GM23248 (cell line): ENCODE measurements at places on chromosomes 16 and 17. TPM values are rescaled to one million over a fixed set of nuclear protein-coding genes. Genes with fewer than 3 reads are reported as not detected.

Gene OR1F1
- not detected in 2 replicates for polyA plus RNA-seq

Gene PRSS27
- 0.68 and 0.80 TPM in 2 replicates for polyA plus RNA-seq

Gene ABCC11
- 0.23 and 0.29 TPM in 2 replicates for polyA plus RNA-seq

Gene OR2C1
- polyA plus RNA-seq: 0.27 TPM in 1 of 2 replicates, not detected in the other

Gene KLHL11
- polyA plus RNA-seq: 12.5 and 12.8 TPM in 2 replicates

Gene PIPOX
- not detected in 2 replicates for polyA plus RNA-seq

Gene KRT17
- polyA plus RNA-seq: 1.4 and 1.8 TPM in 2 replicates

GRCh38 chr16:71526111-71526631 lies at the start of gene CHST4:
Gene CHST4, plus strand, starts transcription at chr16:71526426. Its CDS starts 10,252 bp downstream, at chr16:71536678.
- H3K36me3 ChIP-seq: no peaks in the 10 kb centered on the region
- no peaks in the 10 kb centered on the region for H3K27me3 ChIP-seq
- DNase-seq: peak; percentile 77
- H3K4me1 ChIP-seq: peaks cover 11% of the 10 kb centered on the region
- H3K27ac ChIP-seq: no peak within 1 kb of the TSS

DNA sequence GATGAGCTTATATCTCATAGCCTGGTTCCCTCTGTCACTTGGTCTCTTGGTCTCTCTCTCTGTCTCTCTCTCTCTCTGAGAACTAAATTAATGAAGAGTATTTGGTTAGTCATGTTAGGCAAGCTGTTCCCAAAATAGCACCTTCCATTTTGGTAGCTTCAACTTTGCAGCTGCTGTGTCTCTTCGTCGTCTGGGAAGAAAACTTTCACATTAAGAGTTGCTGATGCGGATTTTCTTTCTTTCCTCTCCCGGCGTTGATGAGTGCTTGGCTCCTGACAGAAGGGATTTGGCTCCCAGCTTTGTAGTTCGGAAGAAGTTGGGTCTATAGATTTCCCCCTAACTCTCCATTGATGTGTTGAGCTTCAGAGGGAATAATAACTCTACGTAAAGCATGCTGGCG lies at the start of gene RBFOX1:
Gene RBFOX1, plus strand, starts transcription at position 235 of the 400 bp plus-strand sequence.
- no peaks in the 10 kb centered on the region for H3K27me3 ChIP-seq
- no peak for DNase-seq
- no peaks in the 10 kb centered on the region for H3K4me1 ChIP-seq
- H3K36me3 ChIP-seq: no peaks in the 10 kb centered on the region

GRCh38 chr16:18803569-18804462 lies 2.5 kb upstream of the ARL6IP1 start:
- peak; percentile 65 for DNase-seq
- peaks cover 25% of the 10 kb centered on the region for H3K36me3 ChIP-seq
- H3K27ac ChIP-seq: peak overlapping the region; percentile 62
- peaks cover 36% of the 10 kb centered on the region for H3K4me1 ChIP-seq
- no peaks in the 10 kb centered on the region for H3K27me3 ChIP-seq

- H3K36me3 ChIP-seq: no peaks in the 10 kb centered on the region
- no peak overlapping the region for H3K27ac ChIP-seq
- no peaks in the 10 kb centered on the region for H3K4me1 ChIP-seq
- H3K4me3 ChIP-seq: no peak overlapping the region
- no peaks in the 10 kb centered on the region for H3K27me3 ChIP-seq
Measured at GRCh38 chr17:5830921-5831320, 239.3 kb upstream of the WSCD1 start.

DNA sequence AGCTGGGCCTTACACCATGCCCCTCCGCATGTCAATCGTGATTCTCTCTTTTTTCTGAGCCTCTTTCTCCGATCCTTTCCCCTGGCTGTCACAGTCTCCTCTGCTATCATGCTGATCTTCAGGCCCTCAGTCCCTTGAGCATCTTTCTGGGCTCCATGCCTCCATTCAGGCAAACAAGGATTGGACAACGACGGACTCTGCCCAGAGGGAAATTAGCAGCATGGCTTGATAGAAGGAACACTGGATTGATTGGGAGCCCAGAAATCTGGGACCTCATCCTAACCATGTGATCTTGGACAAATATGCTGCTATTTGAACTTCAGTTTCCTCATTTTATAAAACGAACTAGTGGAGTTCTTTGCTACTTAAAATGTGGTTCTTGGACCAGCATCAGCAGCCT lies 19.6 kb upstream of the PHF12 start:
- H3K27ac ChIP-seq: no peak overlapping the region
- no peak for DNase-seq
- peaks cover 11% of the 10 kb centered on the region; the same call in 1 of the 2 replicates for H3K4me1 ChIP-seq
- peaks cover 10% of the 10 kb centered on the region; the same call in 1 of the 2 replicates for H3K27me3 ChIP-seq
- no peak overlapping the region for H3K4me3 ChIP-seq

DNA sequence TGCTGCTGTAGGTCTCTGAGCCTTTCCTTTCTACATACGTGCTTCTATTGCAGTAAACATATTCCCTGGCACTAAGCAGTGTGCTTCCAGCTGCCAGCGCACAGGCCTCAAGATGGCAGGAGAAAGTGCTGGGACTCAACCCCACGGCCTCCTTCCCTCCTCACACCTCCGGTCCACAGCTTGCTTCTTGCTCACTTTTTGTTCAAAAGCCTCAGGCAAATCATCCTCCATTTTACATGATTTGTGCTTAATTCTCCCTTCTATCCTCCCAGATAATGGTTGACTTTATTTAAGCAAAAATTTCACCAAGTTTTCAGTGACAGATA lies 5.4 kb downstream of the CDK5R1 start:
- H3K4me3 ChIP-seq: no peak overlapping the region
- no peak for DNase-seq
- H3K27ac ChIP-seq: no peak overlapping the region
- no peaks in the 10 kb centered on the region for H3K36me3 ChIP-seq

DNA sequence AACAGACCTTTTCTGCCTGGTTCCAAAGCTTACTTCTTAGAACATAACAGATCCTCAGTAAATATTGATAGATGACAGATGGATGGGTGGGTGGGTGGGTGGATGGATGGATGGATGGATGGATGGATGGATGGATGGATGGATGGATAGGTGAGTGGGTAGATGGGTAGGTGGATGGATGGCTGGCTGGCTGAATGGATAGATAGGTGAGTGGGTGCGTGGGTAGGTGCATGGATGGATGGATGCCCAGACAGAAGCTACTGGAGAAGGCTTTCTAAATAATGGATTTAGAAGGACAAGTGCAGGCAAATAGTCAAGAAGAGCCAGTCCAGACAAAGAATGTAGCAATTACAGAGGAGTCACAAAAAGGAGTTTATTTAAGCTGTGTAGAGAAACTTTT lies 19.6 kb downstream of the SCNN1G start:
- H3K27me3 ChIP-seq: no peaks in the 10 kb centered on the region
- no peak overlapping the region for H3K27ac ChIP-seq
- no peak for DNase-seq
- no peaks in the 10 kb centered on the region for H3K36me3 ChIP-seq
- H3K4me1 ChIP-seq: no peaks in the 10 kb centered on the region

DNA sequence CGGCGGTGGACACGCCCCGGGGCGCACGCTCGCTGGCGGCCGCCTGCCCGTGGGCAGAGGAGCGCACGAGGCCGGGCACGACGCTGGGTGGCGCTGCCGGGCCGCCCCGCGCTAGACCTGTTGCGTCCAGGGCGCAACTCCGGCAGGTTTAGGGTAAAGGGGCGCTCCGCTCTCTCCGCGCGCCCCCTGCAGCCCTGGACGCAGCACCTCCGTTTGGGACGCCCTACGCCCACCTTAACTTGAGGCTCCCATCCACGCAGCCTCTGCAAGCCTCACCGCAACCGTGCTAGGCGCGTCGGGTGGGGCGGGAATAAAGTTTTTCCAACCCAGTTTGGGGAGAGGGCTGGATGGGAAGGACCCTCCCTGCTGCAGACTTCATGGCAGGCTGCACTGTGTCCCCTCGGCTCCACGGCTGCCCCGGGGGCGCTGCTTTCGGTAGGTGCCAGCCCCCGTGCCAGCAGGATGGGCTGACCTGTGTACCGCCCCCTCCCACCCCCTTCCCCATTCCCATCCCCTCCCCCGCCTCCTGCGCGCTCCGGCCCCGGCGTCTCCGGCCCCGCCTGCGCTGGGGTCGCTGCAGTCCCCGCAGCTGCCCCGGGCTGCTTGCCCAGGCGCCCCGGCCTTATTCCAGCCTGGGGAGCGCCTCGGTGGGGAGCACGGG lies at the start of gene SYT17:
Gene SYT17, plus strand, starts transcription at position 531 of the 661 bp plus-strand sequence. CDS start 407 bp downstream, outside the sequence.
- H3K27me3 ChIP-seq: peaks cover 14% of the 10 kb centered on the region; the same call in 1 of the 2 replicates
- no peaks in the 10 kb centered on the region for H3K36me3 ChIP-seq
- DNase-seq: peak; percentile 83

GRCh38 chr16:12323007-12323758 lies 346.6 kb downstream of the SNX29 start:
- no peaks in the 10 kb centered on the region for H3K27me3 ChIP-seq
- peak; percentile 4 for DNase-seq
- H3K4me3 ChIP-seq: no peak overlapping the region
- no peaks in the 10 kb centered on the region for H3K36me3 ChIP-seq
- no peak overlapping the region for H3K27ac ChIP-seq
- 0 out of 2 replicates have a peak, but pooled peaks cover 7% of the 10 kb centered on the region for H3K4me1 ChIP-seq

DNA sequence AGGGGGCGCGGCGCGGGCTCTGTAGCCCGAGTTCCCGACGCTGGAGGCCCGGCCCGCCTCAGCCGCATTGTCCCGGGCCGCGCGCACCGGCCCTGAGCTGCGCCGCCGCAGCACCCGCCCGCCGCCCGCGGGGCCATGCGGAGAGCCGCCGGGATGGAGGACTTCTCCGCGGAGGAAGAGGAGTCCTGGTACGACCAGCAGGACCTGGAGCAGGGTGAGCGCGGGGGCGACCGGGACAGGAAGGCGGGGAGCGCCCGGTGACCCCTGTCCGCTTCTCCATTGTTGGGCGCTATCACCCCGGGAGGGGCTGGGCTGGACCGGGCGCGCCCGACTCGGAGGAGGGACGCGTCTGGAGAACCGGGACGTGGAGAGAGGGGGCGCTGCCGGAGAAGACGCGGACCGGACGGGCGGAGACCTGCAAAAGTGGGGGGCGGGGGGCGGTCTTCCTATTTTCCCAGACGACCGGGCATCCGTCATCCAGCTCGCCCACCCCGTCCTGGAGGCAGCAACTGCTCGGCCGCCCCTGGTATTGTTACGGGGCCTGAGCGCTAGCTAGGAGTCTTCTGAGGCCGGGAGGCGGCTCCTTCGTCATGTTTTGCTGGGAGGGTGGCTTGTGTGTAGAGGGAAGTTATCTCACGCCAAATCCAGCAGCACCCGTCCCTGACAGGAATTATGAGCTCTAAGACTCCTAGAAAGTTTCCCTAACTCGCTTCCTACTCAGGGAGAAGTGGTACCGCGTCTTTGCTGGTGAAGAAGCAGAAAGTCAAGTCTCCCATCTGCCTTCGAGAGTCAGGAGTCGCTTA lies 678 bp downstream of the CDR2L start:
- H3K27ac ChIP-seq: peak overlapping the region; percentile 100
- H3K4me1 ChIP-seq: peaks cover 19% of the 10 kb centered on the region
- H3K27me3 ChIP-seq: no peaks in the 10 kb centered on the region
- H3K36me3 ChIP-seq: no peaks in the 10 kb centered on the region
- peak; percentile 92 for DNase-seq
- peak overlapping the region; percentile 88 for H3K4me3 ChIP-seq

GRCh38 chr16:22736791-22737190 lies 77.2 kb upstream of the HS3ST2 start:
- DNase-seq: no peak
- no peak overlapping the region for H3K27ac ChIP-seq
- no peak overlapping the region for H3K4me3 ChIP-seq
- no peaks in the 10 kb centered on the region for H3K27me3 ChIP-seq
- H3K36me3 ChIP-seq: no peaks in the 10 kb centered on the region
- H3K4me1 ChIP-seq: no peaks in the 10 kb centered on the region

DNA sequence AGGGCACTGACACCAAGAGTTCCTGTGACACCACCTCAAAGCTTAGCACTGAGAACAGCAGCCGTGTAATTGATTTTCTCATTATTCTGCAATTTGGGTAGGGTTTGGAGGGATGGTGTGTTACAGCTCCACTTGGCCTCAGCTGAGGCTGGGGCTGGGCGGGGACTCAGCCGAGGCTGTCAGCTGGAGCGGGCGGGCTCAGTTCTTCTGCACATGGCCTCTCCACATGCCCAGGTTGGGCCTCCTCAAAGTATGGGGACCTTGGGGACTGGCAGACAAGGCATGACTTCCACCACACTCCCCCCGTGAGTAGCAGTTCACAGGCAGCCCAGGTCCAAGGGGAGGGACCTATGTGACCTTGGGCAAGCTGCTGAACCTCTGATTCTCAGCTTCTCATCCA lies 171.5 kb downstream of the IRF8 start:
- no peak overlapping the region for H3K27ac ChIP-seq
- H3K27me3 ChIP-seq: peaks cover 17% of the 10 kb centered on the region
- no peak overlapping the region for H3K4me3 ChIP-seq
- no peak for DNase-seq
- H3K36me3 ChIP-seq: no peaks in the 10 kb centered on the region

GRCh38 chr17:32256012-32256700 lies 9.5 kb upstream of the RHBDL3 start:
- H3K27me3 ChIP-seq: no peaks in the 10 kb centered on the region; the same call in 1 of the 2 replicates
- H3K4me1 ChIP-seq: 0 out of 2 replicates have a peak, but pooled peaks cover 6% of the 10 kb centered on the region
- peak; percentile 29 for DNase-seq
- no peaks in the 10 kb centered on the region for H3K36me3 ChIP-seq
- H3K4me3 ChIP-seq: no peak overlapping the region
- H3K27ac ChIP-seq: no peak overlapping the region

GRCh38 chr16:68800257-68800875 lies 43.0 kb upstream of the TANGO6 start:
- no peaks in the 10 kb centered on the region; the same call in 1 of the 2 replicates for H3K27me3 ChIP-seq
- peak; percentile 79 for DNase-seq
- H3K36me3 ChIP-seq: no peaks in the 10 kb centered on the region

DNA sequence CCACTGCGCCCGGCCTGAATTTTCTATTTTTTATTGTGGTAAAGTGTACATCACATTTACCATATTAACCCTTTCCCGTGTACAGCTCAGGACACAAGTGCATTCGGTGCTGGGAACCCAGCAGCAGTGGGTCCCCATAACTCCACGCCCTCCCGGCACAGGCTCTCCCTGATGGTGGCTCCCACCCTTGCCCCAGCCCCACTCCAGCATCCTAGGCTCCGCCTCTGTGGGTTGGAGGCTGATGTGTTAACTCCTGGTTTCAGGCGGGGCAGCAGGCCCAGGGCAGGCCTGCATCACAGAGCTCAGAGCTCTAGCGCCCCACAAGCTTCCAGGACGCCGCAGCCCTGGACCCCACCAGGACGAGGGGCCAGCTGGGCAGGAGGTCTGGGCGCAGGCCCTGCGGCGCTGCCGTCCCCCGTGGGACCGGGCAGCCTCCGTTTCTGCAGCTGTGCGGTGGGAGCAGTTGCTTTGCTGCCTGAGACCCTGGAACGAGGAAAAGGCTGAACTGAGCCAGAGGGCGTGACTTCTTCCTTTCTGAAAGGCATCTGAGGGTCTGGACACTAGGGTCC lies 19.6 kb downstream of the ZFPM1 start:
- no peak for DNase-seq
- H3K4me3 ChIP-seq: no peak overlapping the region
- H3K27ac ChIP-seq: no peak overlapping the region
- H3K4me1 ChIP-seq: no peaks in the 10 kb centered on the region
- H3K27me3 ChIP-seq: no peaks in the 10 kb centered on the region
- H3K36me3 ChIP-seq: no peaks in the 10 kb centered on the region

GRCh38 chr17:63282455-63282854 lies 163.7 kb downstream of the CYB561 start:
- H3K27me3 ChIP-seq: no peaks in the 10 kb centered on the region
- DNase-seq: no peak
- H3K27ac ChIP-seq: no peak overlapping the region
- H3K4me3 ChIP-seq: no peak overlapping the region
- H3K36me3 ChIP-seq: peaks cover 44% of the 10 kb centered on the region
- H3K4me1 ChIP-seq: peaks cover 39% of the 10 kb centered on the region
